ENCODE measurements at places on chromosomes 2 and 18.
A peak's percentile ranks its signal among the peaks of the same experiment; 100 is the strongest.

GRCh38 chr2:64750001-64750816 is 96.5 kb upstream of the SERTAD2 start:
- peak; percentile 11 for DNase-seq

DNA sequence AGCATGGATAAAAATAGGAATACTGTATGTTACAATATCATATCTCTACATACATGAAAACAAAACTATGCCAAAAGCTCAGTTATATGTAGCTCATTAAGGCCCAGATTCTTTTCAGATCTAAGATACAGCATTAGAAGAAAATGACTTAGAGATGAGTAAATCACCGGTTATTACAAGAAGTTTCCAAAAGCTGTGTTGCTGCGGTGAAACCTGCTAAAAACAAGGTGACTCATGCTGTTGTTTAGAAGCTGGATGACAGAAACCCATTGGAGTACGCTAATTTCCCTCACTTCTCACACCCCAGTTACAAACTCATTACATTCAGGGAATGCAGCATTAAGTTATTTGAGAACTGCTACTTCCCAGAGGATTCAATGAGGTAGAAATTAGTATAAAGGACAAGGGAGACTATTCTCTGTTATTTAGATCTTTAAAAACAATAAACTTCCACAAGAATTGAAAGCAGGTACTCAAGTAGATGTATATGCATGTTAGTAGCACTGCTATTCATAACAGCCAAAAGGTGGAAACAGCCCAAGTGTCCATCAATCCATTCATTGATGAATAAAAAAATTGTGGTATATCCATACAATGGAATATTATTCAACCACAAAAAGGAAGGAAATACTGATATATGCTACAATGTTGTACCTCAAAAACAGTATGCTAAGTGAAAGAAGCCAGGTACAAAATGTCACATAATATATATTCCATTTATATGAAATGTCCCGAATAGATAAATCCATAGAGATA is 32.6 kb downstream of the RBKS start:
- DNase-seq = no peak

DNA sequence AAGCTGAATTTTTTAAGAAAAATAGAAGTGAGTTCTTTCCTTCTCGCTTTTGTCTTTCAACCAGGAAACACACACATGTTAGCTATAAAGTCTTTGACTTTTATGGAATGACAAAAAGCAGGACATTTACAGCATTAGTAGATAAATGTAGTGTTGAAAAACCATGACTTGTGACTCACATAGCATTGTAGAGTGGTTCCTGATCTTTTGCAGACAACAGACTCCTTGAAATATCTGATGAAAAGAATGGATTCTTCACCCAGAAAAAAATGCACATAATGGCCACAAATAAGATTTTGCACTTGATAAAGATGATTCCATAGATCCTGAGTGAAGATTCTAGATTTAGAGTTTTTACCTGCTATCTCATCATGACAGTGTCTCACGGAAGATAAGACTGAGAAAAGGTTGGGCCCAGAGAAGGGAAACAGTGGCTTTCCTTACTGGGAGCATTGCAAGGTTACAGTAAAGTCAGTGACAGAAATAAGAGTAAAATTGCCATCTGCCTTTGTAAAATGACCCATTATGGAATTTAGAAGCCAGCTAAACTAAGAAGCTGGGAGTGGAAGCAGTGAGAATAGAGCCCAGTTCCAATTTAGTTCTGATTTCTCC is 14.0 kb downstream of the SMARCAL1 start:
- no peak for DNase-seq

- no peak for DNase-seq
Observed at GRCh38 chr2:6730649-6731532, 134.8 kb downstream of the CMPK2 start.

- DNase-seq = no peak
Observed at GRCh38 chr2:181680937-181681811, 857 bp upstream of the NEUROD1 start.

All from stimulated activated CD4-positive, alpha-beta T cell treated with anti-CD3 and anti-CD28 coated beads, Interleukin-1b, Interleukin-23, amount 100 ng/mL, for 1 hour (primary cell).